ENCODE measurements at places on chromosomes 13 and 19.

GRCh38 chr19:4897146-4897545, 5.5 kb downstream of the ARRDC5 start:
- DNase-seq: no peak

GRCh38 chr19:39828015-39828653, 5.8 kb downstream of the DYRK1B start:
- DNase-seq: no peak

DNA sequence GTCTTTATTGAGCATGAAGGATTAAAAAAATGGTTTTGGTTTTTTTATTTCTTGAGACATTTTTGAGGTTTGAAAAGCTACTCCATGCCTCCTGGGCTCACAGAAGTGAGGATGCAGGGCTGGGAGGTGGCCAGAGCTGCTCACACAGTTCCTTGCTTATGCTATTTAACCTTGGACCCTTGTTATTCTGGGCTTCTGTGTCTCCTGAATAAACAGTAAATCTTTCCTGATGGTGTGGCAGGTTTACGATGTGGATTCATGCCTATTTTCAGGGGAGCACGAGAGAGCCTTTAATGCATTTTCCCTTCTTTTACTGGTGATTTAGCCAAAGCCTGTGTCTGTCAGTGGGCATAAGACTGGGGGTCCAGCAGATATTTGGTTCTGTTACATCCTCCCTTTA, 34.3 kb upstream of the PCDH8 start:
- no peak for DNase-seq

GRCh38 chr13:110155072-110155471, 151.9 kb downstream of the COL4A1 start:
- DNase-seq: no peak

GRCh38 chr19:51761696-51762095, 716 bp downstream of the FPR2 start:
- DNase-seq: no peak

DNA sequence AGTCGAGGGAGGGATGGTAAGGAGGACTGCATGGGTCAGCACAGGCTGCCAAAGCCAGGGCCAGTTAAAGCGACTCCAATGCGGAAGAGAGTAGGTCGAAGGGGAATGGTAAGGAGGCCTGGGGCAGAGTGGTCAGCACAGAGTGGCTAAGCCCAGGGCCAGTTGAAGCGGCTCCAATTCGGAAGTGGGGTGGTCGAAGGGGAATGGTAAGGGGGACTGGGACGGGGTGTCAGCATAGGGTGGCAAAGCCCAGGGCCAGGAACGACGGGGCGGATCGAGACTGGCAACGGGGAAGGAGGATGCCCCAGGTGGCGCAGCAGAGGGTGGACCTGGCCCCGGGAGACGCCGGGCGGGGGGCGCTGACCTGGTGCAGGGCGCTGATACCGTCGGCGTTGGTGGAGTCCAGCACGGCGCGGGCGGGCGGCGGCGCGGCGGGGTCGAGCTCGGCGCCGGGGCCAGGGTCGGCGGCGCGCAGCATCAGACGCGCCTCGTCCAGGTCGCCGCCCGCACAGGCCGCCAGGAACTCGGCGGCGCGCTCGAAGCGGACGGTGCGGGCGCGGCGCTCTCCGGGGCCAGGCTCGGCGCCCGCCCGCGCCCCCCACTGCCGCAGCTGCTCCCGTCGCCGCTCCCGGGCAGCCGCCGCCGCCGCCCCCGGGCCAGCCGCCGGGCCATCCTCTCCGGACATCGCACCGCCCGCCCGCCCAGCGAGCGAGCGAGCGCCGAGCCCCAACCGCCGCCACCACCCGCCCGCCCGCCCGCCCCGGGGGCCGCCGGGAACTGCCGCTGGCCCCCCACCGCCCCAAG, at the start of gene PPP1R12C:
TSS of gene PPP1R12C (minus strand) at position 779 of the 804 bp plus-strand sequence. CDS start at position 685, 94 bp downstream.
- DNase-seq: peak; percentile 34

GRCh38 chr13:109288151-109288709, 498.2 kb downstream of the IRS2 start:
- peak; percentile 33 for DNase-seq

DNA sequence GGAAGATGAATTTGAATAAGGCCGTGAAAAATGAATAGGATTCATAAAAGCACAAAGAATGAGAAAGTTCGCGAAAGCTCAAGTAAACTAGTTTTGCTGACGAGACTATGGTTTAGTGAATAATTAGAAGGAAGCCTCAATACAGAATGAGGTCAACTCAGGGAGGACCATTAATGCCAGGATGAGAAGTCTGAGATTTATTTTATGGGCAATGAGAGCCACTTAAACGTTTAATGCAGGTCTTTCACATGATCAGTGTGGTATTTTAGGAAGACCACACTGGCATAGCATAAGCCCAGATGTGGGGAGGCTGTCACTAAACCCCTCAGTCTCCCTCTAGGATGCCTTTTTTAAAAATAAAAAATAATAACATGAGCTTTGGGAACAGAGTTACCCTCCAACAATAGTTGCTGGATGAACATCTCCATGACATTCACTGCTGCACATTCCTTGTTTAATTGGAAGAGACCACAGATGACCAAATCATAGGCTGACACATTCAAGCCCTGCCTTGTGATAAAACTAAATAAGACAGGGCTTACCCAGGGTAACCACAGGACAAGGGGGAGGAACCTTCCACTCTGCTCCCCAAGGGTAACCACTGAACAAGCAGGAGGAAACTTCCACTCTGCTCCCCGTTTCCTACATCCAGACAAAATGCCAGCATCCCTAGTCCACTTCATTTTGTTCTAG, 43.6 kb upstream of the LSM14A start:
- peak; percentile 33 for DNase-seq

GRCh38 chr13:108270442-108270841, 924 bp downstream of the TNFSF13B start:
- peak; percentile 3 for DNase-seq

DNA sequence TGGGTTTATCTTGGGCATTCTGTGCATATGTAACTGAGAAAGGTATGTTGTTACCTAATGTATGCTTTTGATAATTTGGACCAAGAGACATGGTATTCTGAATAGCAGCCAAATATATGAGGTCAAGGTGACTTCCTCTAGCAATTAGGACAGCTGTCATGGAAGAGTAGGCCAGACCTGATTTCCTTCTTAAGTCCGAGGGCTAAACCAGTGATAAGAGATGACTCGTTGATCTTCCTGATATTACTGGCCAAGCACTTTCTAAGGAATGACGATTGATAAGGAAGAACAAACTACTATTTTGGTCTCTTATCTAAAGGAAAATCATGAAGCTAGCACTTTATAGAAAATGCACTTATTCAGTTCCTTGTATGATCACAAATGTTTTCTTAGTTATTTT, 42.7 kb downstream of the ARHGAP35 start:
- DNase-seq: no peak

DNA sequence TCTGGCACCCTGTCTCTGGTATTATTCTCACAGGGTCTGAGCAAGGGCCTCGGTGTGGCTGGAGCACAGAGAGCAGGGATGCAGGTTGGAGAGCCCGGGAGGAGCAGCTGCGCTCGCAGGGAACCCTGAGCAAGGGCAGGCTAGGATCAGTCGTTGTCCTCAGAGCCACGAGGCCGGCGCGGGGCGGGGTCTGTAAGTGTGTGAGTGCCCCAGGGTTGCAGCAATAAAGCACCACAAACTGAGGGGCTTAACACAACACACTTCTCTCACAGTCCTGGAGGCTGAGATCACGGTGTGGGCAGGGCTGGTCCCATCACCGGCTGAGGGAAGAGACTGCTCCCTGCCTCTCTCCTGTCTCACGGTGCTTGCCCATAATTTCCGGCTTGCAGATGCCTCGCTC, 38.5 kb upstream of the GGACT start:
- DNase-seq: no peak

- no peak for DNase-seq
Measured at GRCh38 chr19:41930322-41930722, 2.1 kb upstream of the ERFL start.

DNA sequence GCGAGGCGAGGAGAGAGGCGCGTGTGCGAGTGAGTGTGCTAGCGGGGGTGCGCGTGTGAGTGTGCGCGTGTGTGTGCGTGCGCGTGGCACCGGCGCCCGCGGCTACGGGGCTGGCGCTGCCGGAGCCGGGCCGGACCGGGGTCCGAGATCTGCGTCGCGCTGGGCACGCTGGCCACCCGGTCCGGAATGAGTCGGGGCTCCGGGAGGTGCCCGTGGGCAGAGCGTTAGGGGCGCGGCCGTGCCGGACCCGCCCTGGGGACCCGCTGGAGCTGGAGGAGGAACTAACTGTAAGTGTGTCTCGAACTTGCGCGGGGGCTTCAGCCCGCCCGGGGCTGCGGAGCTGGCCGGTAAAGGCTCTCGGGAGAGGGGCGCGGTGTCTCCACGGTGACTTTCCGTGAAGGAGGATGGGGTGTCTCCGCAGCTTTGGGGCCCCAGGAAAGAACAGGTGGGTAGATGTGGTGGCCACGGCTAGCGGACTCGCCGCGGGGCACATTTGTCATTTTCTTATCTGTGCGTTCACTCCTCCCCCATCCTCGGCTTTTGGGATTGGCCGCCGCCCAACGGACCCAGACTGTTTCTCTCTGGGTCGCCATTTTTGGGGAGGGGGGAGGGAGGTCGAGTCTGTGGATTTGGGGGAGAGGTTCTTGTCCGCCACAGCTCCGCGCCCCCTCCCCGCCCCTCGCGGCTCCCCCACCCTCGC, 10.1 kb upstream of the SOX1 start:
- DNase-seq: no peak

DNA sequence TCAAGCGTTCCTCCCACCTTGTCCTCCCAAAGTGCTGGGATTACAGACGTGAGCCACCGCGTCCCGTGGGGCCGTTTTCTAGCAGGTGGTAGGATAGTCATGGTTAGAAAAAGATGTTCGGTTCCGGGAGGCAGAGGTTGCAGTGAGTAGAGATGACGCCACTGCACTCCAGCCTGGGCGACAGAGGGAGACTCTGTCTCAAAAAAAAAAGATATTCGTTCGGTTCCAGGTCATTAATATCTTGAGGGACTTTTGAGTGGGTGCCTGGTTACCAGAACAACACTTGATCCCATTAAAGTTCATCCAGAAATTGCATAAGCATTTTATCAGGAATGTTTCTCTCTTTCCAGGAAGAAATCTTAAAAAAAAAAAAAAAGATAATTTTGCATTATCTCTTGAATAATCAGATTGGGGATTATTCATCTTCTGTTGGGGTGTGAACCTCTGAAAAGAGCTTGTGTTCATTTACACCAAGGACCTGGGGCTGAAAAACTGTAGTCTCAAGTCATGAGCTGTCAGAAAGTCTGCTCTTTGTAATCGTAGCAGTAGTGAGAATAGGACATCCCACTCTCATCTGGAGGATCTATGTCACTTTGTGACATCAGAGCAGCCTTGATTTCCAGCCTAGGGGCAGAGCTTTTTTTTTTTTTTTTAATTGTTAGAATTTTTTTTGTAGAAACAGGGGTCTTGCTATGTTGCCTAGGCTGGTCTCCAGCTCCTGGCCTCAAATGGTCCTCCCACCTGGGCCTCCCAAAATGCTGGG, 1.0 kb upstream of the ETHE1 start:
- no peak for DNase-seq

DNA sequence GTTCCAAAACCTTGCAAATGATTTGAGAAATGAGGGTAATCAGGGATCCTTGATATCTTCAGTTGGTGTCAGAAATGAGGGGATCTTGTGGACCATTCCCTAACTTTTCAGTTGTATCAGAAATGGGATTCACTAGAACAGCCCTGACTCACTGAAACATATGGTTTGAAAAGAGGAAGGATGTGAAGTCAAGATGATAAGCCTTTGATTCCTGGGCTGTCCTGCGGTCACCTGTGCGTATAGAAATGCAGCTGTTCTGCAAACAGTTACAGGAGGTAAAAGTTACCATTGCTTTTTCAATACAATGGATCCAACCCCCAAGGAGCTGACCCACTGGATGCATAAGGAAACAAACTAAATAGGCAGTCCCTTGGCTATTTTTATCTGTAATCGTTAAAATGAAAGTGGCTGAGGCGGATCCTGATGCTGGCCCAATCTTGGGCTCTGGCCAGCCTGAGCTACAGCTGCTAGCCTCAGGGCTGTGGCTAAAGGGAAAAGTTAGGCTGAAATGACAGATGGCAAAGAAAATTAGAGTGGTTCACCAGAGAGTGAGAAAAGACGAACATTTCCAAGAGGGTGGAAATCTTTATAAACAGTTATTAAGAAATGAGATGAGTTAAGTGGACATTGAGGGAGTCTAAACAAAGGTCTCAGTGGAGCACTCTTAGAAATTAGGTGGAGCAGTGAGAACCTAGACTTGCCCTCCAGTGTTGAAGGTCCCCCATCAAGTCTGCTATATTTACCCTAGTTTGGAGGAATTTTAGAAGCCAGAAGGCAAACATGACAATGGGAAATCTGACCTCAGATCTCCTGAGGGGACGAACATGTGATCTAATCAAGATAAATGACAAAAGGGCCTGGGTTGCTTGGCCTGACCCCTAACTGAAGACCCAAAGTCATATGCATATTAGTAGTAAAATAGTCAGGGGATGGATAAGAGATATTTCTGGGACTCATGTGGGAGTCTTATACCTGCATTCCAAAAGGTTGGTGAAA, 7.6 kb downstream of the SIGLECL1 start:
- DNase-seq: no peak

- peak; percentile 47 for DNase-seq
Measured at GRCh38 chr19:10748927-10749434, 31.1 kb downstream of the DNM2 start.

DNA sequence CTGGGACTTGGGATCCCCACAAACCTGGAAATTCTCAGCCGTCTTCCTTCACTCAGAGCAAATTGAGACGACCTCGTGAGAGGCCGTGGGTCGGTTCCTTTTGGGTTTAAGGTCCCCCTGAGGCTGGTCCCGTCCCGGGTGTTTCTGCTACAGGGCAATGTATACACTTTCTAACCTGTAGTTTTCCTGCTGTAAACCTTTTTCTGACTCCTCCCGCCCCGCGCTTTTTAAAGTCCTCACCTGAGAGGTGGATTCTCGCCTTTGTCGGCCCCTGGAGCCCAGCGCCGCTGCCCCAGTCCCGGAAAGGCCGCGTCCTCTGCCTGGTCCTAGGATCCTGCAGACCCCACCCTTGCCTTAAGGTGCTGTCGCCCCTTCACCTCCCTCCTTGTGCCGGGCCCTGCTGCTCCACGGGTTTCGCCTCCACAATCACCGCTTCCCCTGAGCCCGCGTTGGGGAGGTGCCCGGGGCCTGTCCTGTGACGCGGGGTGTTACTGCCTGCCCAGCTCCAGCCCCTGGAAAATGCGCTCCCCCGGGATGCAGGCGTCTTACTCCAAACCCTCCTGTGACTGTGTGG, 391 bp downstream of the ZNF761 start:
- peak; percentile 28 for DNase-seq

- DNase-seq: no peak
Measured at GRCh38 chr13:30234619-30235162, 72.7 kb downstream of the KATNAL1 start.

Measured in GM03348 (cell line).